ENCODE measurements at places on chromosomes 7 and 10.

- DNase-seq = no peak
Measured at GRCh38 chr7:95264363-95264891, 59.9 kb downstream of the PON1 start.

DNA sequence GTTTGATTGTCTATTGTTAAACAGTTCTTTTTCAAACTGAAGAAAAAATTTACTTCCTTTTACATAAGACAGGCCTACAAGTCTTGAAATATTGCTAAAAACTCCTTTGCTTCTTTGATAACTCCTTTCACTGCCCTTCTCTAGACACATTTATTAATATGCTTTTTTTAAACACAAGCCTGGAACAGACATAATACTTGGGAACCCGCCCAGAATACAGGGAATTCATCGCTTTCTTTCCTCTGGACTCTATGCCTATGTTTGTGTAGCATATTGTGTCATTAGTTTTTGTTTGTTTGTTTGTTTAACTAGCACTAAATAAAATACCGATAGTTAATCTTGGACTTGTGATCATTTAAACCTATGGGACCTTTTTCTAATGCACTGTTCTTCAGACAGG is 42.4 kb upstream of the ABCB4 start:
- DNase-seq = no peak

DNA sequence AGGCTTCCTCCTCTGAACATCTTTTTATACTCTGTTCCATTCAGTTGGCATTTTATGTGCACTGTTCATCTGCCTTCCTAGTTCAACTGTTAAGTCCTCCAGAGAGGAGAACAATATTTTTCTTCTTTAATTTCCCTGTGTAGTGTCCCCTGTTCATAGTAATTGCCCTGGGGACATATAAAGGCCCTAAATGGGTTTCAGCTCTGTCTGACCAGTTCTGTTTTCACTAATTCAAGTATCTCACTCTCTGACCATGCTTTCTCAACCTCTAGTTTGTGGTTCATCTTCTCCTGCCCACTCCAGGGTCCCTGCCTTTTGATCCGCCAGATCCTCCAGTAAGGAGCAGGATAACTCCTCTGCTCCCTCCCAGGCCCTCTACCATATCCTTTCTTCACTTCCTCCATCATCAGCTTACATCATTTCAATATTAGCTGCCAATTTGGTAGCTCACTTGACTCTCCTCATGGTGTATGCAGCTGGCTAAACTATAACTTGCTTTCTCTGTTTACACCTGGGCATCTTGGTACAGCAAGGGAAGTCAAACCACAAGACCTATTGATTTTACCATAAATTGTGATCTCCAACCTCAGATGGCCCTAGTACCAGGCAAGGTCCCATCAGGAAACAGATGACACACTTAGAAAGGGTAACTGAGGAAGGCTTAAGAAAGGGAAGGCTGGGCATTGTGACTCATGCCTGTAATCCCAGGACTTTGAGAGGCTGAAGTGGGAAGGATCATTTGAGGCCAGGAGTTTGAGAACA is 17.7 kb upstream of the C10orf67 start:
- DNase-seq = no peak

DNA sequence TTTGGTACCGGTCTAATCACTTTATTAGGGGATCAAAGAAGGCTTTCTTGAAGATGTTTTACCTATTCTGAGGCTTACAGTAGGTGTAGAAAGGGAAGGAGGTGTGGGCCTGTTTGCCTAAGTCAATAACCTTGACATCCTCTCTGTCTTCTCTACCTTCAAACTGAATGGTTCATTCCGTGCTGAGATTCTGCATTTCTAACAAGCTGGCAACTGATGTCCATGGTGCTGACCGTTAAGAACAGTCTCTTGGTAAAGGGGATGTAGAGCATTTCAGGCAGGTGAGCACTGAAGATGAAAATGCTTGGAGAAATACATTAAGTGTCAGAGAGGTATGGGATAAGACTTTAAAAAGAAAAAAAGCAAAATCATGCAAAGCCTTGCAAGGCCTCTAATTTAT is 51.5 kb upstream of the DGKB start:
- DNase-seq = no peak

DNA sequence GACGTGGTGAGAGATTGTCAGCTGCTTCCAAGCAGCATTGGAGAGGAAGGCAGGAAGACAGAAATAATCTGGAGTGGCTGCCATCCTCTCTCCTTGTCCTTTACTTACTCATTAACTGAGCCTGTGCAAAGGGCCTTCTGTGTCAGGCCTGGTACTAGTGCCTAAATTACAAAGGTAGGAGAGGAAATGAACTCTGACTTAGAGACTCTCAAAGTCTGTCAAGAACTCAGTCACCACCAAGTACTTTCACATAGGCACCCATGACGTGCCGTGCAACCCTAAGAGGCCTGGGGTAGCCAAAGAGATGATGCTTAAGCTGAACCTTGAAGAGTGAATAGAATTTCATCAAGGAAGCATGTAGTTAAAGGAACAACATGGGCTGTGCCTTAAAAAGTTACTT is 866.9 kb downstream of the LRMDA start:
- DNase-seq = no peak

GRCh38 chr10:5606864-5607263 is 59.5 kb downstream of the ASB13 start:
- no peak for DNase-seq

GRCh38 chr10:49662169-49662830 is 17.2 kb upstream of the C10orf53 start:
- DNase-seq = no peak

DNA sequence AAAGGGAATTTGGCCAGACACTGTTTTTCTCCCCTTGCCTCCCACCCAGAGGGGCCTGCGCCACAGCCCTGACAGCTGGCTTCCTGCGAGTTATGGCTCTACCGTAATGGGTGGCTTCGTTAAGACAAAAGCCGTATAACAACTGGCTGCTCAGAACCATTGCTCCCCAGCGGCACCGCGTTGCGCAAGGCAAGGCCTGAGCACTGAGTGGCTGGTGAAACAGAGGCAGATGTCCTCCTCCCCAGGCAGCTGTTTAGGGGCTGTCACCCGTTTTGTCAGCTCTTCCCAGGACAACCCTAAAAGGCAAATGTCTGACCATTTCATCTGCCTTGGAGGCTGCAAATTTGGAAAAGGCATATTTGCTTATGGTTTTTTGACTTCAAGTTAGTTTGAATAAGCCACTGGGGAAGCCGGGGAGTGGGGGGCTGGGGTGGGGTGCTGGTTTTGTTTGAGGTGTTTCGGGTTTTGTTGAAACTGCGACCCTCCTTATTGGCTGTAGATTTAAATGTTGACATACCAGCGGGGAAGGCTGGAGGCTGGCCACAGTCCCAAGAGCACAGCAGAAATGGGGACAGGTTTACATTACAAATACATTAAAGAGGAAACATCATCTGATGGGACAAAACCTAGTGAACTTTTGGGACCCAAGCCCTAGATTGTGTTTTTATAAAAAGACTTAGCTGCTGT is 681 bp upstream of the SPOCK2 start:
- no peak for DNase-seq

- DNase-seq = no peak
Measured at GRCh38 chr7:79823246-79823951, 311.2 kb upstream of the GNAI1 start.

GRCh38 chr7:111173990-111174389 is 83.1 kb downstream of the LRRN3 start:
- DNase-seq = no peak

DNA sequence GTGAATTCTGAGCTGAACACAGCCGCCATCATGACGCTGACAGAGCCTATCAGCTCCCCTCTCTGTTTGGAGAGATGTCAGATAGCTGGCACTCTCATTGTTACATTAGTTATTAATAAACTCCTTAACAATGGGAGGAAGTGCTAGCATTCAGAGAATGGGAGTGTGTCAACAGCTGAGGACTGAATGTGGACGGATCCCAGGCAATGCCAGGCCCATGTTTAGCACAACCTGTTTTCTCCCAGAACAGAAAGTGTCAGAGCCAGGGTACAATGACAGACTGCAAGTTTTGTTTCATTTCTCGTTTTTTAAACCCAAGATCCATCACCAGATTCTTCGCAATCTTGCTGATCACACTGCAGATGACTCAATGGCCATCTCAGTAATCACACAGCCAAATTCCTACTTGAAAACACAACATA is 99.6 kb downstream of the PRPF18 start:
- no peak for DNase-seq

DNA sequence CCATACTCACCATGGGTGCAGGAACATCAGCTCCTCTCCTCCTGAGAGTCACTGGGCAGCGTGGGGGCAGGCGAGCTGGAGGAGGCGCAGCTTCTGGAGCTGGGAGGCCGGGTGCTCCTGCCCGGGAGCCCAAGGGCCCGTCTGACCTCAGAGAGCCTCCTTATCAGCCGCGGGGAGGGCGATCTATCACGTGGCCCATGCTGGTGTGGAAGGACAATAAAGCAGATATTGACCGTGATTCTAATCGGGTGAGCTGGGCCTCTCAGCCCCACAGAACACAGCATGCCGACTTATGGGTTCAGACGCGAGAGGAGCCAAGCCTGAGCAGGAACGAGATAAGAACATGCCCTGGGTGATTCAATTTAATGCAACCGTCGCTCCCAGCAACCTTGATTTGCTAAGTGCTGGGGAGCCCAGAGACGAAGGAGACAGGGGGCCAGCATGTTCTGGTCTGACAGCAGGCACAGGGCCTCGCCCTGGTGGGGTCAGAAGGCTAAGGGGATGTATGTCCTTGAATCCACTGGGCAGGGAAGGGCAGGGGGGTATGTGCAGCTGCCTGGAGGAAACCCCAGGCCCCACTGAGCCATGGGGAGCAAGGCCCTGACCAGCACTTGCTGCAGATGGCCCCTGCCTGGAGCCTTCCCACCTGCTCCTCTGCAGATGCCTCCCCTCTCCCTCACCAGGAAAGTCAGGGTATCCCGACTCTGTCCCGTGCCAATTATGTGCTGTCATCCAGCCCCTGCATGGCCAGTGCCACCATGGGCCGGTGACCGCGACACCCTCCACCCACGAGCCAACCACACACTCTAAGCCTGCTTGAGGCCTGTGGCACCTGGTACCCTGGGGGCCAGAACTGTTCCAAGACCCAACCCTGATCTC is 95.3 kb upstream of the RET start:
- DNase-seq = no peak

- no peak for DNase-seq
Measured at GRCh38 chr7:29309041-29309854, 114.7 kb downstream of the CHN2 start.

DNA sequence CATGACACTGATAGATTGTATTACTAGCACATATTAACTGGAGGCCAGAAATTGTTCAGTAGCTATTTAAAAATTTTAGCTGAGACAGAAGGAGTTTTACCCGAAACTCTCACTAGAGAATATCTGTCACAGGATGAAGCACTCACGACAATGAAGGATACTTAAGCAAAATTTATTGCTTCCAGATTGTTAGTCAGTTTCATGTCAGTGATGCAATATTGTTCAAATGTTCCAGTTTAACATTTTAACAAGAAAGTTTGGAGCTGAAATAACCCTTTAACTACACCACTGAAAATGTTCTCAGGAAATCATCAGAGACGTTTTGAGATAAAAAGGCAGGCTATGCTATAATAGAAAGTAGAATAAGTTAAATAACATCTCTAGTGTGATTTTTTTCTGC is 15.0 kb upstream of the CADPS2 start:
- no peak for DNase-seq

- no peak for DNase-seq
Measured at GRCh38 chr7:132351954-132352499, 224.2 kb downstream of the PLXNA4 start.

GRCh38 chr7:155223021-155223420 is 74.7 kb upstream of the INSIG1 start:
- no peak for DNase-seq

DNA sequence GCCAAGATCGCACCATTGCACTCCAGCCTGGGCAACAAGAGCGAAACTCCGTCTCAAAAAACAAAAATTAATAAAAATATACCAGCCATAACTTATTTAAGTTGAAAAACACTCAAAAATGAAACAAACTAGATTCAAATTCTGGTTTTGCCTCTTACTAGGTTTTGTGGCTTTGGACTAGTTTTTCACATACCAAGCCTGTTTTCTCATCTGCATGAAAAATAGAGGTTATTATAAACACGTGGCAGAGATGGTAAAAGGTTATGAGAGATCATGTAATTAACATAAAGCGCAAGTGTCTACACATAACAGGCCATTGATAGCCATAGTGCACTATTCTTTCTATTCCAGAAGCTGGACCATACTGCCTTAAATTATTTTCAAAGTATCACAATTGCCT is 35.5 kb upstream of the CABCOCO1 start:
- DNase-seq = no peak

GRCh38 chr7:46982928-46983327 is 599.0 kb downstream of the TNS3 start:
- DNase-seq = no peak

DNA sequence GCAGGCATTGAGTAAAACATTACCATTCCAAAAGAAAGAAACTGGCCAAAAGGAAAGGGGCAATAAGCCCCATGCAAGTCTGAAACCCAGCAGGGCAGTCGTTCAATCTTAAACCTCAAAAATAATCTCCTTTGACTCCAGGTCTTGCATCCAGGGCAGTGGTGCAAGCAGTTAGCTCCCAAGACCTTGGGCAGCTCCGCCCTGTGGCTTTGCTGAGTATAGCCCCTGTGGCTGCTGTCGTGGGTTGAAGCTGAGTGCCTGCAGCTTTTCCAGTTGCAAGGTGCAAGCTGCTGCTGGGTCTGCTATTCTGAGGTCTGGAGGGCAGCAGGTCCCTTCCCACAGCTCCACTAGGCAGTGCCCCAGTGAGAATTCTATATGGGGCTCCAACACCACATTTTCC is 580.1 kb upstream of the AUTS2 start:
- no peak for DNase-seq

- DNase-seq = no peak
Measured at GRCh38 chr7:15462721-15463389, 99.0 kb downstream of the AGMO start.

DNA sequence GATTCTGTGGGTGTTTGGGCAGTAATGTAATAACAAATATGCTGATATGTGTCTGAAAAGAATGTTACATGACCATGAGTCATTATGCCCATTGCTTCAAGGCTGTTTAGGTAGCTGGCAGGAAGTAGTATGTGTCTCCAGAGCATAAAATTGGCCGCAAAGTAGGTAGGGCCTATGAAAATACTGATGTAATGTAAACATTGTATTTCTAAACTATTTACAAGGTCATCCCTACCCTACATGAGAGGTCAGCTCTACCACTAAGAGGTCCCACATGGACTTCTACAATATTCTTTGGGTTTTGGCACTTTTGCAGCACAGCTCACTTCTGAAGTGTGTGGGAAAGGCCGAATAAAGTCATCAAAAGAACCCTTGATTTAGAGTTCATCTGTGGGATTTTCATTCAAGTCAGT is 301.9 kb downstream of the AHR start:
- no peak for DNase-seq

- no peak for DNase-seq
Measured at GRCh38 chr7:132451161-132451560, 125.1 kb downstream of the PLXNA4 start.

GRCh38 chr10:71845410-71846405 is 5.3 kb downstream of the PSAP start:
- DNase-seq = no peak

GRCh38 chr10:35456784-35457183 is 120.5 kb downstream of the CCNY start:
- no peak for DNase-seq
